ENCODE measurements at places on chromosomes 7 and 10.
A peak's percentile ranks its signal among the peaks of the same experiment; 100 is the strongest.

- no peaks in the 10 kb centered on the region for H3K4me1 ChIP-seq
- no peak overlapping the region for H3K27ac ChIP-seq
- H3K36me3 ChIP-seq, result no peaks in the 10 kb centered on the region
- no peak overlapping the region for H3K4me3 ChIP-seq
- H3K27me3 ChIP-seq, result no peaks in the 10 kb centered on the region
- no peak for DNase-seq
Measured at GRCh38 chr10:7651853-7652470, 14.8 kb downstream of the ITIH5 start.

DNA sequence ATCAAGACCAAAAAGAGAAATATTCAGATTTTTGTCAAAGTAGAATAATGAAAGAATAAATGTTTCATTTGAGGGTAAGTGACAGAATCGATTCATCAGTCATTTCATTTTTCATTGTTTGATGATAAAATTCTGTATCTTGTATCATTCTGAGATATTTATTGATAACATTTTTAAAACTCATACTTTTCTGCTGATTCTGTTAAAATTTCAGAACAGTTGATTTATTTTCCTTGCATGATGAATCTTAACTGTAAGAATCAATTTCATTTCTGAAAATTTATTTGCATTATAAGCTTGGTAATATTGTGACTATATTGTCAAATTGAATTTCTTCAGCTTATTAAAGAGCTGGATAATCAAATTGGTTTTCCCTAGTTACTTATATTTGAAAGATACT lies 13.9 kb downstream of the PHYHIPL start:
- DNase-seq, result no peak
- no peaks in the 10 kb centered on the region for H3K4me1 ChIP-seq
- H3K27me3 ChIP-seq, result no peaks in the 10 kb centered on the region

DNA sequence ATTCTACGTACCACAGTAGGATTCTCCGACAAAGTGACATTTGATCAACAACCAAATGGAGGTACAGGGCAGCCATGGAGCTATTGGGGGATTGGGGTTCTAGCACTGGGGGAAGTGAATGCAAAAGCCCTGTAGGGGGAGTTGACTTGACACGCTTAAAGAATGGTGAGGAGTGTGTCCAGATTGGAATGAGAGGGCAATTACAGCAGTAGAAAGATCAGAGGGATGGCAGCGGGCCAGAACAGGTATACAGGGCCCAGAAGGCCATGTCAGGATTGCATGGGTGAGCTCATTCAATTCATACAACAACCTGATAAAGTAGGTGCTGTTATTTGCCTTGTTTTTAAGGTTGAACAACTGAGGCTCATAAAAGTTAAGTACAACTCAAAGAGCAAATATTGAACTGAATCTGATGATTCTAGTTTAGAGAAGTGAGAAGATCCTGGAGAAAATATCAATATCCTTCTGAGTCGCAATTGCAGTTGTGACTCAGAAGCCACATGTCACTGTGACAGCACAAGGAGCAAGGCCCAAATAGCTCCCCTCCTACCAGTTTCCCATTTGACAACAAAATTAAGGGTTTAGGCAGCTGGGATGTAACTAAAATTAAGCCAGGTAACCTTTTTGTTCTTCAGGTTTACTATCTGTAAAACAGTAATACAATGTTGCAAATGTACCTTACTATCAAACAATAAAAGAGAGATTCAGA lies 28.0 kb upstream of the CTTNBP2 start:
- H3K27me3 ChIP-seq, result no peaks in the 10 kb centered on the region
- no peak for DNase-seq
- no peak overlapping the region for H3K27ac ChIP-seq
- H3K4me1 ChIP-seq, result no peaks in the 10 kb centered on the region

GRCh38 chr10:132899751-132900065 lies 42.7 kb downstream of the CFAP46 start:
- no peak overlapping the region for H3K27ac ChIP-seq
- DNase-seq, result peak; percentile 46
- no peak overlapping the region for H3K4me3 ChIP-seq
- no peaks in the 10 kb centered on the region for H3K36me3 ChIP-seq
- peaks cover 4% of the 10 kb centered on the region for H3K4me1 ChIP-seq
- H3K27me3 ChIP-seq, result peaks cover 8% of the 10 kb centered on the region

GRCh38 chr7:98729121-98729520 lies 112.0 kb downstream of the NPTX2 start:
- DNase-seq, result no peak
- no peak overlapping the region for H3K27ac ChIP-seq
- no peaks in the 10 kb centered on the region for H3K36me3 ChIP-seq

- DNase-seq, result peak; percentile 87
- peak overlapping the region; percentile 10 for H3K4me3 ChIP-seq
- H3K27ac ChIP-seq, result peak overlapping the region; percentile 88
Measured at GRCh38 chr7:36129048-36129534, 24.0 kb upstream of the EEPD1 start.

DNA sequence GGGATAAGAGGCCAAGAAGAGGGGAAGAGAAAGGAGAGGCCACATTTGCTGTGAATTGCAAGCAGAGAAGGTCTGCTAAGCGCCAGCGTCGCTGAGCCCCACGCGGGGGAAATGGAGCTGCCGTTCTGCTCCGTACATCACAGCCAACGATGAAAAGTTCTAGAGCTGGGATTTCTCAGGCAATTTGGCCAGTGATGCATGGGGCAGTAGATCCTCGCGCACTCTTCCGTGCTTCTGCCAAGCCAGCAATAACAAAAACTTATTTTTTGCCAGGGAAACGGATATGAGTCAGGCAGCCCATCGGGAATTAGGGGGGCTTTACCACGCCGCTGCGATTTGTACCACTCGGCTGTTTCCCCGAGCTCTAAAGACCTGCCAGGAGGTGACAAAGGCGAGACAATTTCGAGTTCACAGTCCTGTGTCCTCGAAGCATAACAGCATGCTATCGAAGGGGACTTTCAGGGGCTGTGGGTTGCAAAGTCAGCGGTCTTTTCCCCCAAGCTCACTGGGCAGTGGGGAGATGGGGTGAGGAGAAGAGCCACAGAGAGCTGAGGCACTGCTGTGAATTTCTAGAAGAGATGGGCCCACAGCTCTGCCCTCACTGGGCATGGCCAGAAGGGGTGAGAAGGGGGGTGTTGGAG lies 30.0 kb upstream of the SLF2 start:
- no peak for DNase-seq
- H3K4me1 ChIP-seq, result no peaks in the 10 kb centered on the region
- H3K27me3 ChIP-seq, result peaks cover 17% of the 10 kb centered on the region
- no peaks in the 10 kb centered on the region for H3K36me3 ChIP-seq
- no peak overlapping the region for H3K4me3 ChIP-seq

GRCh38 chr10:58104351-58104751 lies 163.3 kb downstream of the IPMK start:
- no peak overlapping the region for H3K4me3 ChIP-seq
- DNase-seq, result no peak
- H3K36me3 ChIP-seq, result no peaks in the 10 kb centered on the region
- H3K27ac ChIP-seq, result no peak overlapping the region
- H3K27me3 ChIP-seq, result no peaks in the 10 kb centered on the region
